ENCODE measurements at places on chromosomes 16 and 17.

- no peak for DNase-seq
These were observed 81.7 kb downstream of the CYB561 start for GRCh38 chr17:63364387-63364786.

- no peak for DNase-seq
These were observed 249.6 kb downstream of the ENGASE start for GRCh38 chr17:79324194-79324593.

DNA sequence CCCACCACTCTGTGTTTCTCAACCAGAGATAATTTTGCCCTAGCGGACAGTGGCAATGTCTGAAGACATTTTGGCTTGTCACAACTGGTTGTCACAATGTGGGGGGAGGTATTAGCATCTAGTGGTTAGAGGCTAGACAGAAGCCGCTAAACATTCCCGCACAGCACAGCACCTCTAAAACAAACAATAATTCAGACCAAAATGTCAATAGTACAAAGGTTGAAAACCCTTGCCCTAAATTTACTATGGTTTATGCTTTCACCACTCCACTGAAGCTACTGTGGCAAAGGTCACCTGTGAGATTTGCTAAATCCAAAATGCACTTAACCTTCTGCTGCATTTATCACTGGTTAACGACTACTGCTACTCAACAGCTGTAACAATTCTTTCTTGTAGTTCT lies 14.1 kb downstream of the NUP88 start:
- no peak for DNase-seq

- DNase-seq: no peak
These were observed 59.1 kb upstream of the SMIM36 start for GRCh38 chr17:55570391-55570790.

- no peak for DNase-seq
These were observed 71.9 kb upstream of the GAS7 start for GRCh38 chr17:10270258-10270657.

- DNase-seq: no peak
These were observed 134.5 kb upstream of the CHMP6 start for GRCh38 chr17:80856863-80857755.

All from CD4-positive, alpha-beta T cell treated with Interleukin-2 at 100 ng/mL for 4 hours (primary cell).